ENCODE measurements at places on chromosomes 11 and 22.

DNA sequence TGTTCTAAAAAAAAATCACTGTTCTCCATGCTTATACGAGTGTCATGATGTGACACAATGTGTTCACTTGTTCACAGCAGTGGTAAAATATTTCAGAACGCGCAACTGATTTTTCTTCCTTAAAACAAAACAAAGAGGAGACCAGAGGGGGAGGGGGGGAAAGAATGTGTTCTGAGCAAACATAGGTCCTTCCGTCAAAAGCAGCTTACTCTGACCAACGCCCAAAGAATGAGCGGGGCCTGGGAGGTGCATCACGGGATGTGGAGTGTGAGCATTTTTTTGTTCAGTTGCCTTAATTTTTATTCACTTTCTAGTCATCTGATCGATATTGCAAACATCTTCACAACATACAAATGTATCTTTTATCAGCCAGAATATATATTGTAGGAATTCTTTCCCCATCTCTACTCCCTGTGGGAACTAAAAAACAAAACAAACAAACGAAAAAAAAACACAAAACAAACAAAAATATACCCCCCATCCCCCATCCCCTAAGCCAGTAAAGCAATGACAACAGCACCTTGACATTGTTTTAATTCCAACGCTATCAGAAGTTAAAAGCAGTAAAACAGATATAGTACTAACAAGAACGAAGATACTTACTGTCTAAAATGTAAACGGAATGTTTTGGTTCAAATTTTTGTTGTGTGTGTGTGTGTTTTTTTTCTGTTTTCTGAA is 43.3 kb downstream of the BDNF start:
- DNase-seq, result no peak

GRCh38 chr22:29485448-29485847 is 5.4 kb downstream of the NEFH start:
- no peak for DNase-seq

- no peak for DNase-seq
These were observed 2.4 kb upstream of the CECR2 start for GRCh38 chr22:17366830-17367229.

- DNase-seq, result no peak
These were observed 219.3 kb upstream of the POU2AF2 start for GRCh38 chr11:111026241-111026640.

DNA sequence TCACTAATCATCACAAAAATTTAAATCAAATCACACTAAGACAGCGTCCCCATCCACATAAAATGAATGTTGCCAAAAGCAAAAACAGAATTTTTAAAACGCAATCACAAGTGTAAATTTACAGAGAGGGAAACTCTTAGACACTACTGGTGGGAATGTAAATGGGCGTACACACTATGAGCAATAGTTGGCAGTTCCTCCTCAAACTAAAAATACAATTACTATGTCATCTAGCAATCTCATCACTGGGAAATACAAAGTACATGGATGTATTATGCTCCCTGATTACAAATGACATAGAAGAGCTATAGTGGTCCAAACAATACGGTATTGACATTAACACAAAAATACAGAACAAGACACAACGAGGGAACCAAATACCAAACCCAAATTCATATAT is 8.7 kb upstream of the RGL4 start:
- no peak for DNase-seq

- no peak for DNase-seq
These were observed 116.7 kb upstream of the NCAM1 start for GRCh38 chr11:112844517-112844916.

DNA sequence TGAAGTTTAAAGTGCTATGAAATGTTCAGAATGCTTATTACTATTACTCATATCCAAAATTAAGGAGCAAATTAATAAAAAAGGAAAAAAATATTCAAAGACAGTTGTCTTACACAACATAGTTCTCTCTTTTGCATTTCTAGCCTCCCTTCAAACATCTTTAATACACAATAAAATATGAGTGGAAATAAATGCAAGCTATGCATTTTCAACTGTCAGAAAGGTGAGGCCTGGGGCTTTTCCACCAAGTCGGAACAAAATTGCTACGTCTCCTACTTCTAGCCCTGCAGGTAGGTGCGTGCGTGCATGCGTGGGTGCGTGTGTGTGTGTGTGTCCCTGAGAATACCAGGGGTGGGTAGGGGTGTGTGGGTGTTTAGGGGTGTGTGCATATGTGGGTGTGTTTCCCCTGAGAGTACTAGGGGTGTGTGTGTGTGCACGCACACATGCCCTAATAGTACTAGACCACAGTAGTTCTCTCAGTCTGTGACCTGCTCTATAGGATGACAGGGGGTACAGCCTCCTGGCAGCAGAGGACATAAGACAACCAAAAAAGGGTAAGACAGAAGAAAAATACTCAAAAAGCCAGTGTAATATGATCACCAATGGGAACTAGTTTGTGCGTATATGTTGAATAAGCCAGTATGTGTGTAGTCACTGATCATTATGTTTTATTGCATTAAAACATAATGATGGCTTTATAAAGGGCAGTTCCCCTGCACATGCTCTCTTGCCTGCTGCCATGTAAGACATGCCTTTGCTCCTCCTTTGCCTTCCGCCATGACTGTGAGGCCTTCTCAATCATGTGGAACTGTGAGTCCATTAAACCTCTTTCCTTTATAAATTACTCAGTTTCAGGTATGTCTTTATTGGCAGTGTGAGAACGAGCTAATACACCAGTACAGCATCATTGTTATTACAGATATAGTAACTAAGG is 89.4 kb downstream of the FAM168A start:
- no peak for DNase-seq

Measured in right lobe of liver (tissue), 6 donors.